M059J (cell line): ENCODE measurements at places on chromosomes 5 and 9.
A peak's percentile ranks its signal among the peaks of the same experiment; 100 is the strongest.

DNA sequence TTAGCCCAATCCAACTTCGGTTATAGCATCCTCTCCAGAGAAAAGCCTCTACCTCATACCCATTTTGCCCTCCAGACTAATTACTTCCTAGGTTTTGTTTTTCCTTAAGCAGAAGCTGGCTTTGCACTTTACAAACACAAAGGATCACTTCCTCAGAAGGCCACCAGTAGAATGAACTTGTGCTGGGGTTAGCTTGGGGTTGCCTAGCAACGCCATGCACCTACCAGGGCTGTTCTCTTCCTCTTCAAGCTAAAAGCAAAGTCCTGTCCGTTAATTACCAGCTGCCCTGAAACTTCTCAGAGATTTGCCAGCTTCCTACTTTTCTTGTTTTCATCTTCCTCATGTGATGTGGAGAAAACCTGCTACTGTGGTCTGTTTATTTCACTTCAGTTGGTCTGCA lies 132.0 kb upstream of the WWC1 start:
- peak; percentile 22 for DNase-seq

GRCh38 chr5:137858223-137858916 lies 9.3 kb upstream of the MYOT start:
- DNase-seq = peak; percentile 42

- no peak for DNase-seq
These were observed 47.5 kb downstream of the UBE2QL1 start for GRCh38 chr5:6496207-6496584.

- DNase-seq = no peak
These were observed 8.9 kb downstream of the IFNE start for GRCh38 chr9:21473236-21473635.

DNA sequence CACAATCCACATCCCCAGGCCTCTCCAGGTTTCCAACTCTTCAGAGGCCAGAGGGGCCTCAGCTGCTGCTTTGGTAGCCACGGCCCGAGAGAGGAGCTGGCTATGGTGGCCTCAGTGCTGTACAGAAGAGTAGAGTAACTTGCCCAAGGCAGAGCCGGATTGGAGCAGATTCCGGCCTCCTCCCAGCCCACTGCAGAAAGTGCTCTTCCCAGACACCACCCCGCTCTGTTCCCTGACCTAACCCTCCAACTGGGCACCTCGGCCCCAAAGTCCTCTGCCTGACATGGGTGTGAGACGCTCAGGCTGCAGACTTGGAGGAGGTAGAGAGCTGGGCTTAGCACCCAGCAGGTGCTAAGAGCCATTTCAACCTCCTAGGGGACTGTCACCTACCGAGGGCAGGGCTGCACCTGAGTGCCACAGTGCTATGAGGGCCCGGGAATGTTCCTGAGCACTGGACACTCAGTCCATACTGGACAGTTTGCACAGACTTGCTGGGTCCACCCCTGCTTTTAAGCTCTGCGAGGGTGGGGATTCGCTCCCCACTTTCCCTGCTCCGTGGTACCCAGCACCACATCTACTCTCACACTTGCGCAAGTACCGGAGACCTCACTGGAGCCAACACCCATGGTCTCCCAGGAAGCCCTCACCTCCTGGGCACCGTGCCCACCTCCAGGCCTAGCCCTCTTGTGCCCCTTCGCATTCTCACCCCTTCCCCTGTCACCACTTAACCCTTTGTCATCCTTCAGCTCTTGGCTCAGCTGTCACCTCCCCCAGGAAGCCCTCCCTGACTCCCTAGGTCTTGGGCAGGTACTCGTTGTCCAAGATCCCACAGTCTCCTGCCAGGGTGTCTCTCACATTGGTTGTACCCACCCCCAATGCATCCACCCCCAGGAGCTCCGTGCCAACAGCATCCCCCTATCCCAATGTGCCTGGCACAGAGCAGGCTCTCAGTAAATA lies 49.8 kb downstream of the DBH start:
- DNase-seq = no peak
